Vagina (tissue), 2 donors: ENCODE measurements at places on chromosomes 3 and 15.

GRCh38 chr3:183533412-183534132 is 21.9 kb downstream of the KLHL6 start:
- DNase-seq: no peak

- no peak for DNase-seq
These were observed 37.4 kb downstream of the ST6GAL1 start for GRCh38 chr3:186967686-186968085.

GRCh38 chr15:78663703-78664102 is 22.7 kb upstream of the CHRNB4 start:
- DNase-seq: no peak

GRCh38 chr15:85406916-85407315 is 26.5 kb downstream of the AKAP13 start:
- no peak for DNase-seq

DNA sequence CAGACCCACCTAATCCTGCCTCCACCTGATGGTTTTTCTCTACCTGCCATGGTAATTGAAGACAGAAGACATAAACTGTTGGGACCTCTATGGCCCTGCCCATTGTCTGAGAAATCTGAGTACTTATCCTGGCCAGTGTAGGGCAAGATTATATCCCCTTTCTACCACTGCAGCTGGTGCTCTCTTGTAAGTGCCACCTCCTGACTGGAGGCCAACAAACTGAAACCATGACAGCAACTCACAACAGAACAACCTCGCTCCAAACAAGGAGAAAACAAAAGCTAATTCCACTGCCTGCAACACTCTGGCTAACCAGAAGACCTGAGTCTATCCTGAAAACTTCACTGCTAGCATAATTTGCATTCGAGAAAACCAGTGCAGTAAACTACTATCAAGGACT is 82.9 kb downstream of the CLDN1 start:
- no peak for DNase-seq

- no peak for DNase-seq
These were observed 190.7 kb downstream of the RORA start for GRCh38 chr15:61038387-61038786.

DNA sequence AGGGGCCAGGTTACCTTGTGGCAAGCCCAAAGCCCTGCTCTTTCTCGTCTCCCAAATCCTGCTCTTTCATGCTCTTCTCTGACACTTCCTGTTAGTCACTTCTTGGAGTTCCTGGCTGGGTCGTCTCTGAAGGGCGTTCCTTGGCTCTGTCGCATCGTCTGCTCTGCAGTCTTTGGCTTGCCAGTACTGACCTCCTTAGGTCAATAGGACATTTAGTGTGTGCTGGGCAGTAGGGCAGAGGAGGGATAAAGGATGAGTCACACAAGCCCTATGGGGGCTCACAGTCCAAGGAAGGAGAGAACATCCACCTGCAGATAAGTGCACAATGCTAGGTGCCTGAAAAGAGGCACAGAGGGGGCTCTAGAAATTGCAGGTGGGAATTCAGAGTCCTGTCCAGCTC is 87.5 kb downstream of the FAM43A start:
- peak; percentile 81 for DNase-seq

DNA sequence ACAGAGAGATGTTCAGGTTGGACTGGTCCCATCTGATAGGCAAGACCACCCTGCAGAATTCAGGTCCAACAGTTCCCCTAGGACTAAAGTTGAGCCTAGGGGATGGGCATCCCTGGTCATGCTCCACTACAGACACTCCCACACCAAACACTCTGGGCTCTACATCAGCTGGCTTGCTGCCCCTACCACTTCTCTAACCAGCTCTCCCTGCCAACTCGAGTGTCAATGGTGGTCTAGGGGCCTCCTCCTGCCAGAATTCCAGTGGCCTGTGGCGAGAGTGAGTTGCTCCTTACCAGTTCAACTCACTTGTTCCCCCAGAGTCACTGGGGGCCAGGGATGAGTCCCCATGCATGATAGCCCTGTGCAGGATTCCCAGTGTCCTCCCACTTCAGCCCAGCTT is 316.2 kb upstream of the PPP2R3A start:
- DNase-seq: no peak

DNA sequence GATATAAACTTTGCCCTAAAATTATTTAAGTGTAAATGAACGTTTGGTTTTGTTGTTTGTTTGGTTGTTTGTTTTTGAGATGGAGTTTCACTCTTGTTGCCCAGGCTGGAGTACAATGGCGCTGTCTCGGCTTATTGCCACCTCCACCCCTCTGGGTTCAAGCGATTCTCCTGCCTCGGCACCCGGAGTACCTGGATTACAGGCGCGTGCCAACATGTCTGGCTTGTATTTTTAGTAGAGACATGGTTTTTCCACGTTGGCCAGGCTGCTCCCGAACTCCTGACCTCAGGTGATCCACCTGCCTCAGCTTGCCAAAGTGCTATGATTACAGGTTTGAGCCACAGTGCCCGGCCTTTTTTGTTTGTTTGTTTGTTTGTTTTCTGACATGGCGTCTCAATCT is 87.9 kb upstream of the CHD2 start:
- no peak for DNase-seq

- no peak for DNase-seq
These were observed 29.4 kb upstream of the GRIP2 start for GRCh38 chr3:14569474-14570000.

DNA sequence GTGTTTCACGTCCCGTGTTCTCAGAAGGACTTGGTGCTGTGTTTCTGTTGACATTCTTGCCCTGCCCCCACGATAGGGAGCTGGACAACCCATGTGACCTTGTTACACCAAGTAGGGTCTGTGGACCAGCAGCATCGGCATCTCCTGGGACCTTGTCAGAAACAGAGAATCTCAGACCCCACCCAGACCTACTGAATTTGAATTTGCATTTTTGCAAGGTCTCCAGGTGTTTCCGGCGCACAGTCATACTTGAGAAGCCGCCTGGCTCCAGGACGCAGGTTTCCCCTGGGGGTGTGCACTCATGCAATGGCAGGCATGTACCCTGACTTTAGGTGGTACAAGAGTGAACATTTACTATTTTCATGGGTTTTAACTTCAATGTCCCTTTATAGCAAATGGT is 117.9 kb downstream of the TLE3 start:
- no peak for DNase-seq

- no peak for DNase-seq
These were observed 163.7 kb downstream of the TCF12 start for GRCh38 chr15:57082054-57082728.

GRCh38 chr15:70034596-70034995 is 63.1 kb downstream of the TLE3 start:
- no peak for DNase-seq

DNA sequence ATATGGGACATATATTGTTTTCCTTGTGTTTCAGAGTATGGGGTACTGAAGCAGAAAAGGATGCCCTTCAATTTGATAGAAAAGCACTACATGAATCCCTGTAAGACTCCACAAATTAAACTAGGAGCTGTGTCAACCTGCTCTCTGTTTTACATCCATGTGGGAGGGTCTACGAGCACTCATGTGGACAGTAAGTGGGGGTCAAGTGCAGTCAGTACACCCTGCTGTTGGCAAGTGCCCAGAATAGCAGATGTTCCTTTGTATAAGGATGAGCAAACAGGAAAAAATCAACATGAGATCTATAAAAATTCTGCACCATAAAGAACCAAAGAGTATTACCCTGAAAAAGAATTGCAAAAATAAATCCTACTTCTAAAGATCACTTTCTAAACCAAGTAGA is 659.9 kb downstream of the SI start:
- no peak for DNase-seq

DNA sequence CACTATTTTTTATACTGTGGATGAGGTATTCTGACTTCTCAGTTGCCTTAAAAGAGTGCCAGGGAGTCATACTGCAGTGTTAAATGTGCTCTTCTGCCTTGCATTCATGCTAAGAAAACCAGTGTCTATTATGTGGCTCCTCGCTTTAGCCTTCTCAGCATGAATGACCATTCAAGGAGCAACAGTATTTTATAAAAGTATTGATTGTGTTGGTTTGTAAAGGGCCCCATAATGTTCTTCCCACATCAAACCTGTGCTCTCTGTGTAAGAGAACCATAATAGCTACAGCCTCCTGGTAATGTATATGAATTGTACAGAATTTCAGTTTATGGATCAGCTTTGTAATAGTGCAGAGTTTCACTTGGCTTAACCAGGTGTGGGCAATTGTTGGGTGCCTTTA is 316.4 kb downstream of the CNTN4 start:
- no peak for DNase-seq

GRCh38 chr3:162441716-162442115 is 945.1 kb downstream of the OTOL1 start:
- DNase-seq: no peak

- DNase-seq: no peak
These were observed 991 bp upstream of the HIGD1A start for GRCh38 chr3:42805141-42805821.

DNA sequence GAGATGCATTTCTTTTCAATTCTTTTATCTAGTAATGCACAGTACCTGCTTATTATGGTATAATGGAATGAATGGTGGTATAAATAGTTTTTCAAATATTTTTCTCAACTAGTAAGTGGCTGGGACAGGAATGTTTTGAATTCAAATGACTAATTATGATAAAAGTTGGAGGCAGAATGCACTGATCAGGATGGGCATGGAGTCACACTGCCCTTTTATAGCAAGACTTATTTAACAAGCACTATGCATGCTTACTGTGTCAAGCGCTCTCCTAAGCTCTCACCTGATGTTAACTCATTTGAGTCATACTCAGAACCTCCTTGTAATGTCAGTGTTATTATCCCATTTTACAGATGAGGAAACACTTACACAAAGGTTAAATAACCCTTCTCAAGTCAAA is 221.8 kb downstream of the FEZF2 start:
- no peak for DNase-seq

DNA sequence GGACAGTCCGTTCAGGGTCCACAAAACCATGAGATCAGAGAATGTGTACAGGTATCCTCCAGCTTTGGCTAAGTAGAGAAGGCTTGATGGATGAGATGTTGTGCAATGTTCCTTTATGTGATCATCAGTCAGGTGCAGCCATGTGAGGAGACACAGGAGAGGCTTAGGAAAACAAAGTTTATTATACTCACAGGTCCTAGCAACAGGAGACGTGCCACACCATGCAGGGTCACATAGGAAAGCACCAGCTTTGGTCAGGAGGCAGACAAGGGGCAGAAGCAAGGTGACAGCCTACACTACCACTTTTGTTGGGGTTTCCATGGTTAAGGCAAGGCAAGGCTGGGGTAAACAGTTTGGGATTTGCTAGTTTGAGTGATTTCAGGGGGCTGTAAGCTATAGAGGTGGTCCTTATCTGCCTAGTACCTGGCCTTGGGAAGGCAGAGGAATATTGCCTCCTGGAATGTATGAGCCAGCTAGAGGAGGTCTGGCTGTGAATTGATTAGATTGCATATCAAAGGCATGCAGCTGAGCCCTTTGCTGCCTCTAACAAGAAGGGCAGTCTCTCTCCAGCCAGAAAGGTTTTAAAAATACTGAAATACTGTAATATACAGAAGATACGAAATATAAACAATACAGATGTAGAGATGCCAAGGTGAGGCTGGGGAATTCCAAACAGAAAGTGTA is 248.6 kb downstream of the RYR3 start:
- DNase-seq: no peak

GRCh38 chr15:58292751-58293175 is 139.0 kb upstream of the LIPC start:
- DNase-seq: no peak

GRCh38 chr3:184751204-184752040 is 39.6 kb upstream of the MAGEF1 start:
- no peak for DNase-seq

GRCh38 chr3:24483873-24484272 is 10.8 kb downstream of the THRB start:
- no peak for DNase-seq

GRCh38 chr3:188946351-188947240 is 225.2 kb upstream of the TPRG1 start:
- no peak for DNase-seq

- no peak for DNase-seq
These were observed at the start of gene P2RY12 for GRCh38 chr3:151384741-151385174. Gene P2RY12 (minus strand): TSS chr3:151384753. CDS start chr3:151338845, 45,908 bp downstream.

- DNase-seq: no peak
These were observed 742.0 kb upstream of the CFAP20DC start for GRCh38 chr3:59791774-59792308.

GRCh38 chr3:123111640-123112039 is 44.8 kb downstream of the PDIA5 start:
- no peak for DNase-seq

DNA sequence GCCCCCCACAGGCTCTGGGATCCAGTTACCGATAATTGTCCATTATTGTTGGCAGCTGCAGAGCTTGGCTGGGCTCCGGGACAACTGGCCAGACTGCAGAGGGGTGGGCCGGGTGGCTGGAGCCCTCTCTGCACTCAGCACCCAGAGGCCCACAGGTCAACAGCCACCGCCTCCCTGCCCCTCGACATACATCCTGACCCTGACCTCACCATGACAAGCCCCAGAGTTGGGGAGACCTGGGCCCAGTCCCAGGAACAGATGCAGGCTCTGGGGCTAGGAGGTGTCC is 22.4 kb downstream of the PTH1R start:
- no peak for DNase-seq

- no peak for DNase-seq
These were observed 247.3 kb downstream of the THSD4 start for GRCh38 chr15:71362556-71362955.

DNA sequence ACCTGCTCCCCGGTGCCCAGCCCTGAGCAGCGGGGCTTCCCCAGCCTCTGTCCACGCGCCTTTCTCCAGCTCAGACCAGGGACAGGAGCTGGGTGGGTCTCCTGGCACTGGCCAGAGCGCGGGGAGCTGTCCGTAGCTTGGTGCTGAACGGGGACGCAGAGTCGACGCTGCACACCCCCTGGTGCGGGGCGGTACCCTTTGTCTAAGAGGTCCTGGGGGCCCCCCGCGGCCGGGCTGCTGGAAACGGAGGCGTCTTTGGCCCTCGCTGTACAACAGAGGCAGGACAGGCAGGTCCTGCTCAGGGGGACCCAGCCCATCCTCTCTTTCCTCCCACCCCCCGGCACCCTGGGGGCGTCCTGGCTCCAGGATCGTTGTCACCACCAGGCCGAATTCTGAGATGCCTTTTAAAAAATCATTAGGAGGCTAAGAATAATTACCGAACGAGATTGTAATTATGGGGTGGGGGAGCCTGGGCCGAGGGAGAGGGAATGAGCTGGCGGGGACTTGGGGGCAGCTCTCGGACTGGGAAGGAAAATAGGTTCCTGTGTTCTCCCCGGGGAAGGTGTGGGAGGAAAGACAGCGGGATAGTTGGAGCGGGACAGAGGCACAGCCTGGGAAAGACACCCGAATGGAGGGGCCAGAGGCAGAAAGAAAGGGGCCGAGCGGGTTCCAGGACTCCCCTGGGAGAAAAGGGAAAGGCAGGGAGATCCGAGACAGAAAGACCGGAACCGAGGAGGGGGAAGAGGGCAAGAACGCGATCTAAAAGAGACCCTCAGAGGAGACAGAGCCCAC is 4.1 kb upstream of the SKOR1 start:
- no peak for DNase-seq

- DNase-seq: no peak
These were observed at the start of gene CALML4 for GRCh38 chr15:68204776-68205557. Gene CALML4 (minus strand): TSS chr15:68205332. CDS start chr15:68205247, 85 bp downstream.
